ENCODE measurements at places on chromosomes 4 and X. TPM values are rescaled to one million over a fixed set of nuclear protein-coding genes. Genes with fewer than 3 reads are reported as not detected.

The MAML3 gene
- 21.8 TPM for total RNA-seq

The MCF2 gene
- 0.23 TPM for total RNA-seq

The IL2RG gene
- total RNA-seq = not detected

The CLDN2 gene
- total RNA-seq = not detected

The FAM3A gene
- total RNA-seq = 29.9 TPM

The RHOH gene
- total RNA-seq = 3.2 TPM

The BTK gene
- total RNA-seq = not detected

The C4orf36 gene
- 3.2 TPM for total RNA-seq

The TMSB4X gene
- total RNA-seq = 2,548 TPM

Data from neural crest cell (in vitro differentiated cells).